ENCODE measurements at places on chromosomes 13 and 19. TPM values are rescaled to one million over a fixed set of nuclear protein-coding genes. Genes with fewer than 3 reads are reported as not detected.

DNA sequence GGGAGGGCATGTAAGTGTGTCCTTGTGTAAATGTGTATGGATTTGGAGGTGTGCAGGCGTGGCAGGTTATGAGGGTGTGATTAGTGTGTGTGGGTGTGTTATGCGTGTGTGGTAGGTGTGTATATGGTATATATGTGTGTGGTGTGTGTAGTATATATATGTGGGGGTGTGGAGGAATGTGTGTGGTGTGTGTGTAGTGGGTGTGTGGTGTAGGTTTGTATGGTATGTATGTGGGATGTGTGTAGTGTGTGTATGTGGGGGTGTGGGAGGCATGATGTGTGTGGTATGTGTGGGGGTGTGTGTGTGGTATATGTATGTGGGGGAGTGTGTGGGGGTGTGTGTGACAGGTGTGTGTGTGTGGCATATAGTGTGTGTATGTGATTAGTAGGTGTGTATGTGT lies 104.2 kb downstream of the SLC7A1 start:
- no peak for DNase-seq

DNA sequence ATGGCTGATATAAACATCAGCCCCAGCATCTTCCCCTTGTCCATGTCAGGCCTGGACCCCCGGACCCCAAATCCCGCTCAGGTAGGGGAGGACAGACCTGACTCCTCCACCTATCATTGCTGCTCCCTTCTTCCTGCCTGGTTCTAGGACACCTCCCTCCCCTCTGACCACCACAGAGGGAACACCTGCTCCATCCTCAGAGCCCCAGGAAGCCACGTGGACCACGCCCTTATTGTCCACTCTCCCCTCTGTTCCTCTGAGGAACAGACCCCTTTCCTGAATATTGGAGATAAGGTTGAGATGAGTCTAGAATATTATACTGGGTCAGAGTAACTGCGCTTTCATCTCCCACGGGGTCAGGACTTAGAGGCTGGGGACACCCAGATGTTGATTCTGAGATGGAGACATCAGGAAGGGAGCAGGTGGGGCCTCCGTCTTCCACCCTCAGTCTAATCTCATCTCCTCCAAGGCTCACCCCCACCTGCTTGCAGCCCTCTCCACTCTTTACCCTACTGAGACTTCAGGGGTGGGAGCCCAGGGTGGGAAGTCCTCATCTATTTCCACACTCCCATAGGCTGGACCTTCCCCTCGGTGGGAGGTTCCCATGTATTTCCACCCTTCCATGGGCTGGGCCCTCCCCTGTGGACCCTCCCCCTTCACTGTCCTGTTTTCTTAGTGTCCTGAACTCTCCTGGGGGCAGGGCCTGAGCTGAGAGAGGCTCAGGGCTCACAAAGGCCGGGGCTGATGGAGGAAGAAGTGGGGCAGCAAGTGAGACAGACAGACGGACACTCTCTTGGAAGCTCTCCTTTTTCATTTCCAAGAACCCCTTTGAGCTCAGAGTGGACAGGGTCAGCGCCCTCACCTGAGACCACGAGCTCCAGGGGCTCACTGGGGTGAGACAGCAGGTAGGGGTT lies 2.7 kb downstream of the LILRA4 start:
- DNase-seq = no peak

DNA sequence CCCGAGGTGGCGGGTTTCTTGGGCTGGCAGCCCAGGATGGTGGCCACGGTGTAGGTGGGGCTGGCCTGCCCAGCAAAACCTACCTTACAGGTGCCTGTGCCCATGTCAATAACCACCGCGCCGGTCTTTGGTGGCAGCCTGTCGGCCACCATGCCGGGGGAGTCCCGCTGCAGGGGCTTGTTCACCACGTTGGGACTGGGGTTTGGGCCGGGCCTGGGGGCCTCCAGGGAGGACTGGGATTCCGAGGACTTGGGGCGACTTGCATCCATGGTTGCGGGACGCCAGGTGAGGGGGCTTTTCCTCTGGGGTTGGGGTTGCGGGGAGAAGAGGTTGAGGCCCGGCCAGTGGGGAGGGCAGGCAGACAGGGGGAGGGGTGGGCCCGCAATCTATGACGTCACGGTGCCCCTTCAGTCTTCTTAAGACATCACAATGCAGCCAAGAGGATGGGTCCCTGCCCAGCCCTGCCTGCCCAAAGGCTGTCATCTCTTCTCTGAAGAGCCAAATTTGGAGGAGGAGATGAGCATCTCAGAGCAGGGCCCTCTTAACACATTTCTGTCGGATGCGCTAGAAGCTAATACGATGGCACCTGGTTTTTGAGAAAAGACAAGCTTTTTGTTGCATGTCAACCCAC lies at the start of gene ACTL9:
ACTL9 (minus strand) TSS at position 363 of the 631 bp plus-strand sequence; CDS start at position 269, 94 bp downstream.
- DNase-seq = no peak

DNA sequence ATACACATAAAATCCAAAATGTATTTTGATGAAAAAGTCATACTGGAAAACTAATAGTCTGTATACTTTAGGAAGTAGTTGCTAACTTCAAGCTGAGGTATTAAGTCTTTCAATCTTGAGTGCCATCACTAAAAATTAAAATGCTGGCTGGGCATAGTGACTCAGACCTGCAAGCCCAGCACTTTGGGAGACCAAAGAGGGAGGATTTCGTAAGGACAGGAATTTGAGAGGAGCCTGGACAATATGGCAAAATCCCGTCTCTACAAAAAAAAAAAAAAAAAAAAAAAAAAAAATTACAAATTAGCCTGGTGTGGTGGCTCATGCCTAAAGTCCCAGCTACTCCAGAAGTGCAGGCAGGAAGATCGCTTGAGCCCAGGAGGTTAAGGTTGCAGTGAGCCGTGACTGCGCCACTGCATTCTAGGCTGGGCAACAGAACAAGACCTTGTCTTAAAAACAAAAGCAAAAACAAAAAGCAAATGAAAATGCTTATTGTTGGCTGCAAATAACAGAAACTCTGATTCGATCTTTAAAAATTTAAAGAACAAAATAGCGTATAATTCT lies 1994.2 kb upstream of the PCDH20 start:
- no peak for DNase-seq

SYT3 gene
- not detected for total RNA-seq

GRCh38 chr13:23372264-23372906 lies 61.1 kb downstream of the SACS start:
- DNase-seq = no peak

THSD8 gene
- total RNA-seq = not detected

GRCh38 chr13:112234131-112234875 lies 141.9 kb upstream of the SPACA7 start:
- DNase-seq = no peak

GRCh38 chr13:61695147-61695546 lies 279.5 kb upstream of the PCDH20 start:
- DNase-seq = no peak

GRCh38 chr19:28685802-28686201 lies 527.1 kb downstream of the UQCRFS1 start:
- no peak for DNase-seq

GRCh38 chr19:13817615-13818371 lies 22.6 kb downstream of the ZSWIM4 start:
- DNase-seq = no peak

RNF225 gene
- not detected for total RNA-seq

MUC16 gene
- 5.6 TPM for total RNA-seq

GRCh38 chr19:1362387-1363257 lies 21.1 kb upstream of the NDUFS7 start:
- no peak for DNase-seq

DNA sequence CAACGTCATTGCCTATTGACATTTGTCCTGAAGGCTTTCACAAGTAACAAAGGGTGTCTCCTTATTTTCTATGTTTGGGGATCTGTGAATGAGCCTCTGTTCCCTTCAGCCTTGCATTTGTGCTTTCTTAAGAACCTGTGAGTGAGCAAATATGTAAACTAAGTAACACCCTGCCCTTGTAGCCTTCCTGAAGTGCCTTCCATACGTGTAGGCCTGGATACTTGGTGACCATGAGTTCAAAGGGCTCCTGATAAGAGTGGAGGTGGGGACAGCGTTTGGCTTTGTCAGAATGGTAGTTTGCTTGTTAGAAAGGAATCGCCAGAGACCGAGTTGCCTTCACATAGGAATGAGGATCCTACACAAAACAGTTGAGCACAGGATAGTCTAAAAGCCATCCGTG lies 14.5 kb upstream of the CCDC97 start:
- no peak for DNase-seq

LYL1 gene
- 2.6 TPM for total RNA-seq

DNA sequence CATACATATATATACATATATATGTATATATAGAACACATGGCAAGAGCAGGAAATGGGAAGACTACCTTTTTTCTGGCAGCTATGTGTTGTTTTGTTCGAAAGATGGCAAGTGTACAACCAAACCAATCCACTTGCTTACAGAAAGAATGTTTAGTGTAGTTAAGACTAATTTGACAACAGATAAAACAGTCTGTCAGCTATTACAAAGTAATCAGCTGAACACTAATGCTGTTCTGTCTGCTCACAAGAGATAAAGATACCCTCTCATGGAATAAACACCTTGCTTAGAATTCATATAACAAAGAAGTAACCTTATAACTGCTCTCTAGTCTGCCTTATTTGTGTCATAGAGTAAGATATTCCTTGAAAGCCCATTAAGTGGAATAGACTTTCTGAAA lies 858 bp upstream of the KCNRG start:
- DNase-seq = no peak

- no peak for DNase-seq
Observed at GRCh38 chr13:23563085-23563845, 6.9 kb upstream of the TNFRSF19 start.

IRS2 gene
- 20.3 TPM for total RNA-seq
